Right ventricle myocardium inferior (tissue), 1 donor: ENCODE measurements at places on chromosomes 16 and 17.
A peak's percentile ranks its signal among the peaks of the same experiment; 100 is the strongest.

DNA sequence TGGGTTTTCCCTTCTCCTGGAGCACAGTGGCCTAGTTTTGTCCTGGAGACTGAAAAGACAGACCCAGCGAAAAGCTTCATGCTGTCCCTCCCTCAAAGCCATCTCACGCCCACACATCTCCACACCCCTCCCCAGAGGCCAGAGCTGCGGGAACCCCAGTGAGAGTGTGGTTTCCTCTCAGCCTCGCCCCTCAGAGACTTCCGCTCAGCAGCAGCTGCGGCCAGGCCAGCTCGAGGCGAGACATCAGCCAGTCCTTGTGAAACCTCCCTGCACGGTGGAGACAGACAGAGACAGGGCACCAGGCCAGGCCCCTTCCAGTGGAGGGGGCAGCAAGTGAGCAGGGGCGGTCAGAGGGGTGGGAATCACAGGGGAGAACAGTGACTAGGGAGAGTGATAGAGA, 77.0 kb upstream of the TNRC6C start:
- DNase-seq, result peak; percentile 97

- DNase-seq, result peak; percentile 72
Observed at GRCh38 chr17:40097931-40098845, 2.2 kb downstream of the NR1D1 start.

DNA sequence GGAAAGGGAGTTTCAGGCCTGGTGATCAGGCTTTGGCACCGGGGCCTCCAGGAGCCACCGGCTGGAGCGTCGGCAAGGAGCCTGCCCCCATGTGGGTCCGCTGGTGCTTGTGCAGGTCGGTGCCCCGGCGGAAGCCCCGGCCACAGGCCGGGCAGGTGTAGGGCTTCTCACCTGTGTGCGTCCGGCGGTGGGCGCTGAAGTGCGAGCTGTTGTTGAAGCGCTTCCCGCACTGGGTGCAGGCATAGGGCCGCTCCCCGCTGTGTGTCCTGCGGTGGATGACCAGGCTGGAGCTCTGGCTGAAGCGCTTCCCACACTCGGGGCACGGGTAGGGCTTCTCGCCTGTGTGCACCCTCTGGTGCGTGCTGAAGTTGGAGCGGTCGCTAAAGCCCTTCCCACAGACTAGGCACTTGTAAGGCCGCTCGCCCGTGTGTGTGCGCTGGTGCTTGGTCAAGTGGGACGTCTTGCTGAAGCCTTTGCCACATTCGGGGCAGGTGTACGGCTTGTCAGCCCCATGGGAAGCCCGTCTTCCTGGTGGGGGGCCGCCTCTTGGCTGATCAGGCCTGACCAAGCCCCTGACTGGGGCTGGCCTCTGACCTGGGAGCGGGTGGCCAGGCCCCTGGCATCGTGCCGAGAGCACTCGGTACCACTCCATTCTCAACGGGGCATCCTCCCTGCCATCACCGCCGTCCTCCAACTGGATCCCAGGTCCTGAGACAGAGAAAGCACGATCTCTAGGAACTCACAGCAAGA, 14.4 kb downstream of the ZNF500 start:
- no peak for DNase-seq

- DNase-seq, result no peak
Observed at GRCh38 chr16:48452991-48453760, 68.0 kb upstream of the SIAH1 start.

- no peak for DNase-seq
Observed at GRCh38 chr16:67593288-67593687, 31.0 kb downstream of the CTCF start.
